Activated CD8-positive, alpha-beta memory T cell treated with anti-CD3 and anti-CD28 coated beads for 4 hours (primary cell): ENCODE measurements at places on chromosomes 11 and 22.

GRCh38 chr11:16404781-16405285 is 48.5 kb upstream of the SOX6 start:
- no peak for DNase-seq

DNA sequence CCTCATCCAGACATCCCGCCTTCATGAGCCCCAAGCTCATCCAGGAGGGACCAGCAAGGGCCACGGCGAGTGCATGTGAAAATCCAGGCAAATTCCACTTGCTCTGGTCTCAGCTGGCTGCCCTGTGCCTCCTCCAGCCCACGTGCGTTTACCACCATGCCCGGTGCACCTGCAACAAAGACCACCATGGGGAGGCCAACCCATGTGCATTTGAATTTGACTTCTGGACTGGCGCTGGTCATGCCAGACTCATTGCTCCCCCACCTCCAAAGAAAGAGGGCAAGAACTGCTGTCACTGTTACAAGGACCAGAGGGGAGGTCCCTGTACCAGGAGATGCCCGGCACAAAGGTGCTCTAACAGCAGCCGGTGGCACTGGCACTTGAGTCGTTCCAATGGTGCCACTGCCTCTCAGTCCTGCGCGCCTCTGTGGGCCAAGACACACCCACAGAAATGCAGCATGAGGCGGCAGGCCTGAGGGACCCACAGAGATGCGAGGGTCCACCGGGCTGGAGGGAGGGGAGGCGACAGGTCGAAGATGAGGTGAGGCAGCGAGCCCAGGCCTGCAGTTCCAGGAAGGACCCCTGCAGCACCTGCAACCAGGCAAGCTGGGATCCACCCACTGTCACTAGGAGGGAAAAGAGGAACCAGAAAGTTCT is 80.3 kb downstream of the PHF21B start:
- DNase-seq: no peak

DNA sequence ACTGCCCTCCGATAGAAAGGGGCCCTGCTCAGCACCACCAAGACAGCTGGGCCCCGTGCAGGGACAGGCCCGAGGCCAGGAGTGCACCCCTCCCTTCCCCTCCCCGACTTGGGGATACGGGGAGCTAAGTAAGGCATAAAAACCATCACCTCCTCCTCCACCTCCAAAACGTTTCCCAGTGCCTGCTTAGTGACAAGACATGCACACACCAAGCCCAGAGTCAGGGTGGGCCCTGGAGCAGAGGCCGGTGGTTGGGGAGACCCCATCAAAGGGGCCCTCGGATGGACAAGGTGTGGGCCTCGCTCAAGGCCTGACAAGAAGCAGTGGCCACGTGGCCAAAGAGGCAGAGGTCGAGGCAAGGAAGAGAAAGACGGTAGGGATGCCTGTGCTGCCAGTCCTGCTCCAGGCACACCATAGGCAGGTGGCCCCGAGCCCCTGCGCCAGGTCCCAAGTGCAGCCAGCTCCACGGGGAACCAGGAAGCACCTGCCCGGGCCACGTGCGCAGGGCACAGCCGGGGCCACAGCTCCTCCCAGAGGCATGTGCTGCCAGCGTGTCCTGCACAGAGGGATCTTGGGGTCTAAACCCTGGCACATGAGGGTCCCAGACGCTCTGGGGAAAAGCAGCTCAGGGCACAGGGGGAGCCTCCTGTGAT is 53.0 kb downstream of the BRD1 start:
- no peak for DNase-seq

GRCh38 chr22:38109371-38110001 is 998 bp downstream of the BAIAP2L2 start:
- DNase-seq: no peak

DNA sequence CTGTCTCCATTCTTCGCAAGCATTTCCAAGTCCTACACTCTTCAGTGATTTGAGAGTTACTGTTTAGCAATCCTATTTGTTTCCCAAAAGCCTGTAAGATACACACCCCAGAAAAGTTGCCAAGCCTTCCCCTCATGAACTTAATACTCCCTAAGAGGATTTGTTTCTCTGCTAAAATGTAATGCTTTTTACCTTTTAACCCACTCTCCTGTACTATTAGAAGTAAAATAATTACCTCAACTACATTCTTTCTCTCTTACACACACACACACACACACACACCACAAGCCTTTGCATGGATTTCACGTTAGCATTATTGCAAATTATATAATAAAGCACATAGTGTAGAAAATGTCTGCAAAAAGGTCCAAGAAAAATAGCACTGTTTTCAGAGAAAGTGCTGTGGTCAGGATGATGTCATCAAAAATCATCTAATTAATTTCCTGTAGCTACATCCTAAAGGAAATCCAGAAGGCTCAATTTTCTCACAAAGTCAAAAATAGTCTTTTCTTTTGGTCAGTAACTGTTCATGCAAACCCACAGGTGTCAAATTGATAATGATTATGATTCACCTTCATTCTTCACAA is 364.1 kb upstream of the PITPNB start:
- no peak for DNase-seq

DNA sequence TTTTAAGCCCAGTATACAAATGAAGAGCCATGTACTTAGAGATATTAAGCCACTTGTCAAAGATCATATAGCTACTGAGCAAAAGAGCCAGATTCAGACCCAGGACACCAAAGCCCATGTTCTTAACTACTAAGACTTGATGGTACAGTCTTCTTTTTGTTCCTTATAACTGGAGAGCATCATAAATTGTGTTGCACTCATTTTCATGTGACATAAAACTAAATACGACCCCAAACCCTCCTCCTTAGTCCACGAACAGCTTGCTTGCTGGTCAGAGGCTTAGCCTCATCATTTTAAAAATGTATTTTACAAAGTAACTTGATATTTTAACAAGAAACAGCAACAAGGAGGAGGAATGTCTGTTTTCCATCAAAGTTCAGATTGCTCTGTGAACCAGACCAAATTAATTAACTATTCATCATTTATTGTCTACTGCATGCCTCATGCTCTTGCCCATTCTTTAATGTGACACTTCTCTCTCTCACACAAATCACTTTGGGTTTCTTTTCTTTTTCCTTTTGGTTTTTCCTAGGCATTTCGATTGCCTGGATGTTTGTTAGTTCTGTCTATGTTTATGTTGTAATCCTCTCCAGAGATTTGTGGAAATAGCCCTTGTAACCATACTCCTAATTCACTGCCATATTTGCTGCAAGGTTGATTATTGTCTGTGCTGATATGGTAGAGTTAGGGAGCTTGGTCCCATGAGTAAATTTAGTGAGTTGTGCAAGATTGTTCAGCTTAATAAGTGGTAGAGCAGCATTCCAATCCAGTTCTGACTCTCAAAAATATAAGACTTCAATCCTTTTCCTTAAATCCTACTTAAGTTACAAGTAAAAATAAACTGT is 8.4 kb upstream of the ARHGAP20 start:
- no peak for DNase-seq

DNA sequence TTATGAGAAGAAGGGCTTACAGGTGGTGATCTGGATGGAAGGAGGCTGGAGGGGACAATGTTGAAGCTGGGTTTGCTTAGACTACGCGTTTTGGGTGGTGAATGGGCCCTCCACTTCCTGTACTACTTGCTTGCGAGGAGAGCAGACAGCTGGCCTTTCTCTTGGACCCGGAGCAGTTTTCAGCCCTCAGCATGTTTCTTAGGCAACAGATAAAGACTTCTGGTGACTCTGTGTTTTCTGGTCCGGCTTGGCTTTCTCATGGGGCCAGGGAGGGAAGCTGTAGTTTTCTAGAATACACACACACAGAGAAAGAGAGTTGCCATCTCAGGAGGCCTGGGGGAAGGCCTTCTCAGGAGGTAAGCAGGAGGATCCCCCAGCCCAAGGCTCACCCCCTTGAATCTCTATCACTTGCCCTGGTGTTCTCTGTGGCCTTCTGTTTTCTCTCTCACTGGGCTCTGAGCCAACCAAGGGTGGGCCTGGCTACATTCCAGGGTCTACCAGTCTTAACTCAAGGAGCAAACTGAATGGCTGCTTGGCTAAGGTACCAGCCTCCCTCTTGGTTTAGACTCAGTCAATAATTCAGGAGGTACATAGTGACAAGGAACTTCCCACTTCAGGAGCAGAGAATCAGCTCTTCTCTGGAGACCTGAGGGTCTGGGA is 2.4 kb downstream of the CCS start:
- DNase-seq: no peak

- no peak for DNase-seq
Observed at GRCh38 chr11:102309621-102310541, 7.4 kb upstream of the BIRC3 start.

GRCh38 chr11:1229471-1230120 is 6.7 kb downstream of the MUC5B start:
- no peak for DNase-seq

DNA sequence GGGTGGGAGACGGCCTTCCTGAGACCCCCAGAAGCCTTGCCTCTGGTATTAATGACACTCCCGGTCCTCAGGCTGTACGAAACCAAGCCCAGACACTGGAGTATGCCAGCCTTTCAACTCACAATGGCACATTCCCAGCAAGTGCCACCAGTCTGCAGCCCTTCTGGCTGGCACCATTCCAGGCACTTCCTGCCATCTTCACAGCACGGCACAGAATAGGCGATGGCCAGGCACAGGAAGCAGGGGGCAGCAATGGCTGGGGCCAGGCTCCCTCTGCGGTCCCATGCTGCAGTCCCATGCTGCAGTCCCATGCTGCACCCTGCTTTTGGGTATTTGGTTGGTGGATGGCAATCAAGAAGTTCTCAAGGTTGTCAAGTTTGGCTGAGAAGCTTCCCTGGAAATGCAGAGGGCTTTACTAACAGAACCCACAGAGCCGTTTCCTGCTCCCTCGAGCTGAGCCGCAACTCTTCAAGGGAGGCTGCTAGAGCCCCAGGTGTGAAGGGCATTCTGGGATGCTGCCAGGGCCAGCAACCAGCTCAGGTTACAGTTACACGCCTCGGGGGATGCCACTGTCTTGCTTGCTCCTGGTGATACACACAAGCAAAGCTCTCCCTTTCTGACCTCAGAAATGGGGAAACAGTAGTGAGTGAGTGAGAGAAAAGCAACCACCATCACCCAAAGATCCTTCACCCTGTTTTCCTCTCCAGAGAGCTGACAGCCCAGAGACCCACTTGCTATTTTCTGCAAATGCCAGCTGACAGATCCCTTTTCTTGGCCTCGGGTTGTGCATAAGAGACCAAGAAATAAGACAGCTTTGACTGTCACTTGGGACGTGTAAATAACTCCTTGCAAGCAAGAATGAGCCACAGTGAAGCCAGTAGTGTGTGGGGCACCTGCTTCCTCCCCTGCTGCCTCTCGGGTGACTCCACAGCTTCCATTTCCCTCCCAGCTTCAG is 23.9 kb downstream of the LRFN4 start:
- no peak for DNase-seq

GRCh38 chr11:30106222-30107181 is 89.7 kb upstream of the KCNA4 start:
- DNase-seq: no peak

DNA sequence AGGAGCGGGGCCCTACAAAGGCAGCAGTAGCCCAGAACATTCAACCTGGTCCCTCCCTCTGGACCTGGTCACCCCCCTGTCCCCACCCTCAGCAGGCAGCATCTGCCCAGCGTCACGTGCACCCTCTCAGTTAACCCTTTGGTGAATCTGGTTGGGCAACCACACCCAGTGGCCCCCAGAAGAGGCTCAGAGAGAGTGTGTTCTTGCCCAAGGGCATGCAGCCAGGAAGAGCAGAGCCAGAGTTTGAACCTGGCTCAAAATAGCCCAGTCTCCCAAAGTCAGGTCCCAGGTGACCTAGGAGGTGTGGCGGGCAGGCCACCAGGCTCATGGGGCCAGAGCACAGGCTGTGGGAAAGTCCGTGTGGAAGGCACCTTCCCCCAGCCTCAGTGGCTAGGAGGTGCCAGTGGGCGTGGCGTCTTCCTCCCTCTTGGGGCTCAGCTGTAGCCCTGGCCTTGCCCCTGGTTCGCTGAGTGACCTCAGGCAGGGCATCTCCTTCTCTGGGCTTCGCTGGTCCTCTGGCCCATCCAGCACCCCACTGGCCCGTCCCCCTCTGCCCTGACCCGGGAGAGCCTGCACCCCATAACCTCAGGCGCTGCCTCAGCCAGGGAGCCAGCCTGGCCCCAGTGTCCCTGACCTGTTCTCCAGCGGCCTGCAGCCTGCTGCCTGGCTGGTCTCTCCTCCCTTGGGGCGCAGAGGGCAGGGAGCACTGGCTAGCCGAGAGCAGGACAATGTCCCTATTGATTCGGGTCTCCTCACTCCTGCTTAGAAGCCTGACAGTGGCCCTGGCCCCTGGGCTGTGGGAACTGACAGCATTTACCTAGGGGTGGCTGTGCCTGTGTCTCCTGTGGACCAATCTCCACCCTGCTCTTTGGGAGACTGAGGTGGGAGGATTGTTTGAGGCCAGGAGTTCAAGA is 7.0 kb downstream of the ALDH3B1 start:
- no peak for DNase-seq

- no peak for DNase-seq
Observed at GRCh38 chr22:29098296-29098695, 25.5 kb downstream of the KREMEN1 start.

- DNase-seq: no peak
Observed at GRCh38 chr11:122795307-122795706, 43.0 kb upstream of the CRTAM start.

GRCh38 chr11:103636232-103636631 is 400.2 kb upstream of the DDI1 start:
- no peak for DNase-seq

DNA sequence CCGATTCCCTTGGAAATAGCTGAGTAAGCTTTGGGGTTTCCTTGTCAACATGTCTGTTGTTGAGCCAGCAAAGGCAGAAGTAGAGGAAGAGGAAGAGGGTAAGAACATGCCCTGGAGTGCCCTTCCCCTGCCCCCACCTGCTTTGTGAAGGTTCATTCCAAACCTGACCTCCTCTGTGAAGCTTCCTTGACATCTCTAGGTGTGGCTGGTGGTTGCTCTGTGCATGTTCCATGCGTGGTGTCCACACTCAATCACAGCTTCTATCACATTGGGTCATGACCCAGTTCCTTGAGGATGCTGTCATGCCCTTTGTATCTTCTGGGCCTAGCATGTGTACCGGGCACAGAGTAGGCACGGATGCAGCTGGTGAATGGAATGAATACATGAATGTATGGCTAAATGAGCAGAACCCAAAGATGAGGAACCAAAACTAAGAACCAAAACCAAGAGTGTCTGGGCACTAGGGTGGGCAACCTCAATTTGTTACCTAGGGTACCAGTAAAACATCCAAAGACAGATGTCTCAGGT is 23.7 kb upstream of the FXYD6 start:
- no peak for DNase-seq

DNA sequence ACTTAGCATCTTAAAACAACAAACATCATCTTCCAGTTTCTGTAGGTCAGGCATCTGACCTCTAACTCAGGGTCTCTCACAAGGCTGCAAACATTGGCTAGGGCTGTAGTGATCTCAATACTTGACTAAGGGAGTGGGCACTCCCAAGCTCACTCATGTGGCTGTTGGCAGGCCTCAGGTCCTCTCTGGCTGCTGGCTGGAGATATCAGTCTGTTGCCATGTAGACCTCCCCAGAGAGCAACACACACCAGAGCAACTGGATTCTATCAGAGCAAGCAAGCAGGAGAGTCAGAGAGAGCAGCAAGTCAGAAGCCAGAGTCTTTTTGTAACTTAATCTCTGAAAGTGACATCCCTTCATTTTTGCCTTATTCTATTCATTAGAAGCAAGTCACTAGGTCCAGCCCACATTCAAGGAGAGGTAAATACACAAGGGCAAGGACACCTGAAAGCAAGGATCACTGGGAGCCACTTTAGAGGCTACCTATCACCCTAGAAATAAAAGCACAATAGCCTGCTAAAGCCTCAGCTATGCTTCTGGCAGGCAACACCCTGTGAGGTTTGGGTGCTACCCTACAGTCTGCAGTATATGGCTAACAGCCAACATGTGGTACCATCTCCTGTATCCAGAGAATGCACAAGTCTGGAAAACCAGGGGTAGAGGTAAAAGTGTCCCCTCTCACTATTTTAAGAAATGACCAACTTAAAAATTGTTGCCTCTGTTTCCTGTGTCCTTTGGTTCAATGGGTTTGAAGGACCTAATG is 33.5 kb upstream of the CD44 start:
- no peak for DNase-seq
